Renal cortical epithelial cell (primary cell): ENCODE measurements at places on chromosomes 7 and 10. TPM values are rescaled to one million over a fixed set of nuclear protein-coding genes. Genes with fewer than 3 reads are reported as not detected.

The VSTM2A gene
- not detected in 2 replicates for total RNA-seq

The PRRT4 gene
- 0.17 TPM in 1 of 2 replicates, not detected in the other for total RNA-seq

The OR6V1 gene
- total RNA-seq, result not detected in 2 replicates

The CTAGE15 gene
- 0.87 TPM in 1 of 2 replicates, not detected in the other for total RNA-seq

The NUPR2 gene
- total RNA-seq, result 0.20 TPM in 1 of 2 replicates, not detected in the other

The CTNNA3 gene
- under 0.01 TPM in 1 of 2 replicates, not detected in the other for total RNA-seq

The PVRIG gene
- not detected in 2 replicates for total RNA-seq

The LFNG gene
- total RNA-seq, result 79.8 and 84.0 TPM in 2 replicates

The KCNMA1 gene
- total RNA-seq, result 12.9 and 17.7 TPM in 2 replicates

The PYROXD2 gene
- 4.6 and 8.7 TPM in 2 replicates for total RNA-seq

The EGR2 gene
- total RNA-seq, result 0.17 and 0.40 TPM in 2 replicates

The C10orf105 gene
- total RNA-seq, result not detected in 2 replicates

The SPDYE8 gene
- total RNA-seq, result not detected in 2 replicates

The NYAP1 gene
- total RNA-seq, result 0.20 TPM in 1 of 2 replicates, not detected in the other

The IDI2 gene
- total RNA-seq, result not detected in 2 replicates

The BLNK gene
- 0.35 and 2.8 TPM in 2 replicates for total RNA-seq

The INSYN2A gene
- total RNA-seq, result under 0.01 and 0.10 TPM in 2 replicates

The LIPJ gene
- total RNA-seq, result 0.05 TPM in 1 of 2 replicates, not detected in the other
